ENCODE measurements at places on chromosomes 4 and X.

GRCh38 chr4:144421056-144421455, 224.9 kb upstream of the HHIP start:
- no peak for DNase-seq

GRCh38 chr4:140839888-140840790, 84.0 kb upstream of the TBC1D9 start:
- DNase-seq: no peak

DNA sequence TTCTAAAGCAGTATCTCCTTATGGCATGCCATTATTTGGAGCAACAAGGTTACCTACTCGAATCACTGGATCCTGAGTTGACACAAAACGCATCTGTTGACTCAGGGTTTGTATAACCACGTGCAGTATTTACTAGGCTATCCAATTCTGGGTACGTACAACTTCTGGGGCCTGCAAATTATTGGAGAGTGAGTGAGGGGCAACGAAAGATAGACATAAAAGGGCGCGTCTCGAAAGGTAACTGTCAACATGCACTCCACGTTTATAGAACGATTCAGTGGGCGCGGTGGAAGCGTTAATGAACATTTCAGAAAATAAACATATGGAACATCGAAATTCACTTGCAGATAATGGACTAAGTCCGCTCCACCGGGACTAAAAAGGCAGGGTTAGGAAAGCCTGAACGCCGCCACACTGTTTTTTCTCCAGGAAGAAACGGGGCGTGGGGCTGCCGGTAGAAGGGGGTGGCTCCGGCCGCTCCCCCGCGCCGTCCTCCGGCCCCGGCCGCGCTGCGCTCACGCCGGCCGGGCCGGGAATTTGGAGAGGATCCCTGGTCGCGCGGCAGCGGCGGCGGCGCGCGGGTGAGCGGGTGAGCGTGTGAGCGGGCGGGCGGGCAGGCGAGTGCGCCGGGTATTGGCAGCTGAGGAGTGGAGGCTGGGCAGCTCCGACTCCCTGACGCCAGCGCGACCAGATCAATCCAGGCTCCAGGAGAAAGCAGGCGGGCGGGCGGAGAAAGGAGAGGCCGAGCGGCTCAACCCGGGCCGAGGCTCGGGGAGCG, at the start of gene SMAD1:
TSS of gene SMAD1 (plus strand) at position 690 of the 778 bp plus-strand sequence. CDS start 32,761 bp downstream, outside the sequence.
- peak; percentile 75 for DNase-seq

- DNase-seq: no peak
Observed at GRCh38 chrX:48578661-48579128, 4.4 kb downstream of the RBM3 start.

GRCh38 chr4:128572778-128573241, 236.7 kb upstream of the JADE1 start:
- DNase-seq: no peak

GRCh38 chrX:35617836-35618235, 180.3 kb upstream of the MAGEB16 start:
- DNase-seq: no peak

GRCh38 chrX:133654811-133655210, 239.5 kb upstream of the GPC4 start:
- DNase-seq: no peak

GRCh38 chr4:122412547-122412946, 33.7 kb downstream of the ADAD1 start:
- DNase-seq: no peak

- no peak for DNase-seq
Observed at GRCh38 chr4:176775338-176775737, 17.4 kb downstream of the VEGFC start.

- no peak for DNase-seq
Observed at GRCh38 chrX:110795645-110796406, at the start of gene CHRDL1. Gene CHRDL1, minus strand, starts transcription at chrX:110795817. Its CDS starts 3,636 bp downstream, at chrX:110792181.

DNA sequence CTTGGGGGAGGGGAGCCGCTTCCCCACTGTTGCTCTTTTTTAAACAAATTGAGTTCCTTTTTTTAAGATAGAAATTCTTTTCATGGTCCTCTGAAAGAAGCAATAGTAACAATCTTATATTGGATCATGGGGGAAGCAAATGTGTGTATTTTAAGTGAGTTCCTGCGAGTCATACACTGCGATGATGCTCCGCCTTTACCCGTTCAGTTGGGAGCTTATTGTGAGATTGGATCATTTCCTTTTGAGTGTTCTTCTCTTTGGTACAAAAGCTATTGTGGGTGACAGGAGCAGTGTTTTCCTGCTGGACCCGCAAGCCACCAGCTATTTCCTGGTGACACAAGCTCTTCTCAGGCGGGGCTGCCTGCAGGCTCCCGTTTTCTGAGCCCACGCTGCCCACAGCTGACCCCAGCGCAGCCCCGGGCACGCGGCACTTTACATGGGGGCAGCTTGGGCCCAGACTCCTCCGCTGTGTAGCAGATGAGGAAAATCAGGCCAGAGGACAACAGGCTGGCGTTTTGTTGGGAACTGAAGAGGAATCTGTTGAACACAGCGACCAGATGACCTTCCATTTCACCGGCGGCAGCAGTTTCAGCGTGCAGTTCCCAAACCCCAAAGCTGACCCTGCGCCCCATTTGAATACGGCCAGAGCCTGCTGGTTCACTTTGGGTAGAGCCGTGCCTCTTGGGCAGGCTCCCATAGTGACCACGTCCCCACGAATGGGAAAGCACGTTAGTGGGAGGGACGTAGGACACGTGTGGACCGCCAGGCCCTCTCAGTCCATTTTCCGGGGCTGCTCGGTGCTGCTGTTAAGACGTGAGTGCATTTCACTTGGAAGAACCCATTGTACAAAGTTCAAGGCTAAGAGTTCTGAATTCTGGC, 12.2 kb downstream of the TADA2B start:
- DNase-seq: no peak

- DNase-seq: no peak
Observed at GRCh38 chrX:66162331-66162822, 1.7 kb upstream of the HEPH start.

GRCh38 chr4:56007154-56007553, 58.4 kb downstream of the CEP135 start:
- DNase-seq: no peak

GRCh38 chr4:140233791-140234696, 80.1 kb upstream of the MAML3 start:
- no peak for DNase-seq

- no peak for DNase-seq
Observed at GRCh38 chrX:131762802-131763234, 218.9 kb downstream of the OR13H1 start.

DNA sequence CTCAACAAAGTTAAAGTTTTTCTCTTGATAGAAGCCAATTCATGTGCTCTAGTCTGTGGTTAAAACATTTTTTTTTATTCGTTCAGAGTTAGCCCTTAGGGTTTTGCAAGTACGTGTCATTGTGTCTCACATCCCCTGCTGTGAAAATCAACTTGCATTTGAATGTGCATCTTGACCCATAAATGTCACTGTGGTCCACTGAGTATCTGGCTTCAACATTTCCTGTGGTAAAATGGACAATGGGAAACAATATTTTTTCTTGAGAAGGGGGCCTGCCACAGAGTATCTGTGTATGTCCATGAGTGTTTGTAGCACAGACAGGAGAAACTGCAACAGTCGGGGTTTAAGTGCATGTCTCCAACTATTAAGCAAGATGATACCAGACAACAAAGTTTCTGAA, 554.8 kb upstream of the TENM3 start:
- no peak for DNase-seq

GRCh38 chr4:88706574-88706973, 8.9 kb upstream of the NAP1L5 start:
- no peak for DNase-seq

- no peak for DNase-seq
Observed at GRCh38 chrX:71919886-71920285, 9.2 kb downstream of the NHSL2 start.

Measured in T1000 (cell line).